NCI-H510A treated with DMSO at 0.1 percent for 48 hours (cell line): ENCODE measurements at places on chromosomes 5 and 9.

DNA sequence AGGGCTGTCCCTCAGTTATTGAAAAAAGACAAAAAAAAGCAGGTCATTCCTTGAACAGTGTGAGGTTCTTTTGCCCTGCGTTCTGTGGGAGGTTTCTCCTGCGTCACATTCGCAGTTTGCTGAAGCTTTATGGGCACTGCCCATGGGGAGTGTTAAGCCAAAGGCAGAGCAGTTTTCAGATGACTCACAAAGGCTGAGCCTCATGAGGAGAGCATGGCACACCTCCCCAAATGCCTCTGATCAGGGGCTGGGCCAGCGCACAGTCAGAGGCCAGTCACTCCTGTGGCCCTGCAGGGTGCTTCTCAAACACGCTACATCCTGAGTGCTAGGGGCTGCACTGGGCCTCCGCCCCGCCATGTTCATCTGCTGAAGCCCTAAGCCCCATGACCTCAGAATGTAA is 38.4 kb downstream of the IRX1 start:
- DNase-seq, result no peak

DNA sequence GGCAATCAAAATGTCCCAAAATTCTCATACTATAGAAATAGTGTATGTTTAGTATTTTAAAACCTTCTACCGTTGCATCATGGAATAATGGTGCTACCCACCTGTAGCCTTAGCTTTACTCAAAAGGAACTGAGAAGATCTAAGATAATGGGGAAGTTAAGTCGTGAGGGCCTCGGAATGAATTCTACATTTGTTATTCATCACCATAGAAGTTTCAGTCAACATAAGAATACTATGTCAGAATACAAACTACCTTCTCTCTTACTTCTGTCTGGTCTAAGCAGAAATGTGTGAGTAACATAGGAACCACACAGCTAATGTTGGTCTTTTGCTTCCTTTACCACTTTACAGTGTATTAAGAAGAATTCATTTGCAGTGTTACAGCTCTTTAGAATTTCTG is 43.2 kb downstream of the RFK start:
- no peak for DNase-seq

DNA sequence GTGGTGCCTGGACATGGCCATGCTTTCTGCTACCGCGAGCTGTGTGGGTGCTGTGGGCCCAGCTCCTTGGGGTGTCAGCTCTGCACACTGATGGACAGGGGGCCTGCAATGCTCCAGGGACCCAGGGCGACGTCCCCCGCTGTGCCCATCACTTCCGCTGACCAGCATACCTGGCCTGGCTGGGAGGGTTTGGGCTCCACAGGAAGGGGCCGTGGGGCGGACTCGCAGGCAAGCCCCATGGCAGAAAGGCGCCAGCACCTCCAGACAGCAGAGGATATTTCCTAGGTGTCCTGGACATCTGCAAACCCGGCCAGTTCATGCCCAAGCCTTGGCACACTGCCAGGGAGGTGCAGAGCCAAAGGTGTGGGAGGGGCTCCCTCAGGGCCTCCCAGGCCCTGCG is 295.8 kb upstream of the IRX4 start:
- no peak for DNase-seq

GRCh38 chr9:72565535-72565934 is 44.1 kb downstream of the TMC1 start:
- DNase-seq, result no peak

- DNase-seq, result no peak
These were observed 606.3 kb upstream of the ITGA1 start for GRCh38 chr5:52181403-52181802.

DNA sequence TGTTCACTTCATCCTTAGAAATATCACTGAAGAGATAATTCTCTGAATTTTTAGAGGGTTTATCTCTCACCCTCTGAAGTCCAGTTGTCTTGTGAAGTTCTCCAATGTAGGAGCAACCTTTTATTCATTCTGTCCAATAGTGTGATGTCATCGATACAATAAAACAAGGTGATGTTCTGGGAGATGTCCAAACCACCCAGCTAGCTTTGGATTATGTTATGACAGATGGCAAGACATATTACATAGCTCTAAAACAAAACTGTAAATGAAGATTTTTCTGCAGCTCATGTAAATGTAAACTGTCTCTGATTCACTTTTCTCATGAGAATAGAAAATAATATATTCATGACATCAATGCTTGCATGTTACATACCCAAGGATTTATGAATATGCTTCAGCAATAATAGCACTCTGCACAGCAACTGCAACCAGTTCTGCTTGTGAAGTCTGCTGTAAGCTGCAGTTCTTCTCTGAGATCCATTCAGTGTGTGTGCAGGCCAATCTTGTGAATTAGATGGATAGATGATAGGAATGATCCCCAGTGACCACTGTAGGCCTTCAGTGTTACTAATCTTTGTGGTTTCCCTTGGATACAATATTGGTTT is 172.6 kb upstream of the CDH12 start:
- DNase-seq, result no peak
